ENCODE measurements at places on chromosomes 12 and 14. TPM values are rescaled to one million over a fixed set of nuclear protein-coding genes. Genes with fewer than 3 reads are reported as not detected.

GRCh38 chr12:2551412-2551900 is 243.3 kb upstream of the FKBP4 start:
- DNase-seq = no peak

- DNase-seq = no peak
Measured at GRCh38 chr12:40618636-40619035, 73.6 kb upstream of the CNTN1 start.

- peak; percentile 71 for DNase-seq
Measured at GRCh38 chr12:54588110-54588889, at the start of gene PPP1R1A. Gene PPP1R1A, minus strand, starts transcription at chr12:54588659. Its CDS starts 171 bp downstream, at chr12:54588488.

- DNase-seq = no peak
Measured at GRCh38 chr14:89572596-89573398, 155.8 kb upstream of the FOXN3 start.

DNA sequence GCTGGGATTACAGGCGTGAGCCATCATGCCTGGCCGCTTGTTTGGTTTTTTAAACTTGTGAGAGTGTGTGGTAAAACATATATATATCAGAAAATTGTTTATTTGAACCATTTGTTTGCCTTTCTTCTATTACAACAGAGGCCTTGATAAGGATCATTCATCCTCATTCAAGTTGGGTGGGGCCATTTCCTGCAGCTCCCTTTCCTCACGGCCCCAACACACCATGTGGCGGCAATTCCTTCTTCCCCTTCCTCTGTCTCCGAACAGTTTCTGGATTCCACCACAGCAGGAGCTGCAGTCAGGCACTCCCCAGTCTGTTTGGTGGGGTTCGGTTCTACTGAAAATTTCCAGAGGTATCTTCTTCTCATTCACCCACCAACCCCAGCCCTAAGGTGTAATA is 42.0 kb upstream of the RASSF3 start:
- DNase-seq = no peak

- no peak for DNase-seq
Measured at GRCh38 chr14:61652526-61653262, 42.6 kb upstream of the HIF1A start.

DNA sequence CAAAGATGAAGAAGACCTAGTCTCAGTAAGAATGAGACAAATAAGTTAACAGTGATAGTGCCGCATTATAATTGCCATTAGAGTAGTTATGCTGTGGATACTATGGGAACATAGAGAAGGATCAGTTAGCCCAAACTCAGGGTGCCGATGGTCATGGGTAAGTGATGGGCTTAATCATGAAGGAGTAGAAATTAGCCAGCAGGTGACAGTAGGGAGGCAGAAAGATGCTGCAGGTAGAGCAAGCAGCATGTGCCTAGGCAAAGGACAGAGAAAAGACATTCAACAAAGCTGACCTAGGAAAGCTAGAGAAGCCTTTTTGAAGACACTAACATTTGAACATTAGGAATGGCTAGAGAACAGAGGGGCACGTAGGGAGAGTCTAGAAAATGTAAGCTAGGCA is 30.6 kb upstream of the PTPRQ start:
- DNase-seq = no peak

GRCh38 chr12:11854011-11854499 is 204.6 kb downstream of the ETV6 start:
- DNase-seq = no peak

- no peak for DNase-seq
Measured at GRCh38 chr12:106774808-106775524, 484 bp downstream of the RIC8B start.

GRCh38 chr12:113120670-113121370 is 14.7 kb downstream of the RASAL1 start:
- no peak for DNase-seq

- DNase-seq = no peak
Measured at GRCh38 chr12:70963081-70963660, 42.6 kb upstream of the PTPRR start.

DNA sequence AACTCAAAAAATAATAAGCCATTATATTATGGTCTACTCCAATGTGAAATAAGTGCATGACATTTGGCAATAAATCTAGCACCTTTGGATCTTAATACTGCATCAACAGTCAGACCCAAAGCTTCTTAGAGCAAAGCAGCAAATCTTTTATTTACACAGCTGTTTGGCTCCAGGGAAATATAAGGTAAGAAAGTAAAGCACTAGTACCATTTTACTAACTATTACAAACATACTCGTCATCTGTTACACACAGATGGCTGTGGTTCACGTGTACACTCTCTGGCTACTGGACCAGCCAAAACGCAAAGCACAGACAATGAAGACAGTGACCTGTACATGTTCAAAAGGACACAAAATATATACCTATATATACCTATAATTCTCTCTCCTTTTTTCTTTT is 2.8 kb downstream of the FGD6 start:
- no peak for DNase-seq

DNA sequence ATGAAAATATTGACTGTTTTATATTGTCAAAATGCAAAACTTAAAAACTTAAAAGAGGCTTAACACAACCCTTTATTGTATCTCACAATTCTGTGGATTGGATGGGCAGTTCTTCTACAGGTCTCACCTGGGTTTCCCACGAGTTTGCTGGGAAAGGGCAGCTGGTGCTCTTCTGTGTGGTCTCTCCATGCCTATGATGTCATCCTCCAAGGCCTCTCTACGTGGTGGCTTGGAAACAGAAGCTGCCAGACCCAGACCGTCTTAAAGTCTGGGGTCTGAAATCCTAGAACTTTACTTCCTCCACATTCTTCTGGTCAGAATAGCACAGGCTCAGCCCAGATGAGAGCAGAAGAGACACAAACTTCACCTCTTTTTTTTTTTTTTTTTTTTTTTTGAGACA is 36.5 kb upstream of the KICS2 start:
- no peak for DNase-seq

- DNase-seq = no peak
Measured at GRCh38 chr12:113197518-113198077, 12.1 kb downstream of the RITA1 start.

- peak; percentile 20 for DNase-seq
Measured at GRCh38 chr12:108576660-108577234, 14.4 kb downstream of the ISCU start.

DNA sequence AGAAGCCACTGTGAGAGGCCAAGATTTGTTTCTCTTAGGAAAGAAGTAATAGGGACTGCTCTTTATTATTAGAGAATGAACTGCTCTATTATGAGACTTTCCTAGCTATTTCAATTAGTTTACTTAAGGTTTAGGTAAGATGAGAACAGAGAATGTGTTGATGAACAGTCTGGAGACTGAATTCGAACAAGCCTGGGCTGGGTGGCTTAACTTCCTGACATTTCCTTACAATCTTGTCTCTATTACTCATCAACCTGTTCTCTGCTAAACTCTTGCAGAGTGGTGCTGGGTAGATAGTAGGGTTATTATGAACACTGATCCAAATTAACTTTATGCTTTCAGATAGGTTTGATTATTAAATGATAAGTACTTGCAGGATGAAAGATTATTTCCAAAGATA is 31.2 kb downstream of the SLC15A5 start:
- DNase-seq = no peak

DNA sequence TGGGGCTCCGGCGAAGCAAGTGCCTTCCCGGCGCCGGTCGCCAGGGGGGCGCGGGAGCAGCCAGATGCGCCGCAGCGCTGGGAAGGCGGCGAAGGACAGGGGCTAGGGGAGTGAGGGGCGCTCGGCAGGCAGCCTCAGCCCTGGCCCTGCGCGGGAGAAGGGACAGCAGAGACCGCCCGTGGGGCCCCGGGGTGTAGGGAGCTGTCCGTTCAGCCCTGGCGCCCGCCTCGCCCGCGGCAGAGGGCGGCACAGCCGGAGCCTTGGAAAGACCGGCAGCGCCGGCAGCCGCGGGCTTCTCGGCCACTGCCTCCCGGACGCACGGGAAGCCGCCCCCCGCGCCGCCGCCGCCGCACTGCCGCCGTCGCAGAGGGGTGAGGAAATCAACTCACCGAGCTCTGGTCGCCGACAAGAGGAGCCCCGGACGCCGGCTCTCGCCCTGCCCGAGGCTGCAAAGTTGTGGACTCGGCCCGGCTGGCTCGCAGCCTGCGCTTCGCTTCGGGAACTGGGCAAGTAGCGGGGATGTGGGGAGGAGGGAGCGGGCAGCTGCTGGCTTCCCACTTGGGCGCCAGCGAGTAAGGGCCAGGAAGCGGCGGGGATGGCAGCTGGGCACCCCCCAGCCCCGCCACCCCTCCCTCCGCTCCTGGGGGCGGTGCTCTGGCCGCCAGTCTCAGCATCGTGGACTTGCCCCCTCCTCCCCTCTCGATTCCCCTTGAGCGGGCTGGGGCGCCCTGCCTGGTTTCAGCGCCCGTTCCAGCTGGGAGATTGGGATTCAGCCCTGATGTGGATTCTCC is at the start of gene ZDHHC22:
Gene ZDHHC22 (minus strand): TSS at position 578 of the 791 bp plus-strand sequence. CDS start 2,053 bp downstream, outside the sequence.
- peak; percentile 80 for DNase-seq

DNA sequence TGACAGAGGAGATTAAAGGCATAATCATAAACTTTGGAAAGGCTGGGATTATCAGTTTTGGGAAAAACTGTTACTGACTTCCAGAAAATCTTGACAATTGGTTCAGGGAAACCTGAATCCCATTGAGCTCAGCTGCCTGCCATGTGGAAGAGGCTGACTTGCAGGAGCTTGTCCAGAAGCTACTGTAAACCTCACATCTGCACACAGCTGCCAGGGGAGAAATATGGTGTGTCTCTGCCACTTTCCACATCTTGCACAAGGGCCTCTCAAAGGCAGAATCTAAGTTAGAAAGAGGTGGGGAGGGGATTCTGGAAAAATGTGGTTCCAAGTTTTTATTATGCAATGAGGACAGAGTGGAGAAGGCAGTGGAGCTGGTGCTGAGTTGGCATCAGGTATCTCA is 8.7 kb upstream of the BHLHE41 start:
- DNase-seq = no peak

DNA sequence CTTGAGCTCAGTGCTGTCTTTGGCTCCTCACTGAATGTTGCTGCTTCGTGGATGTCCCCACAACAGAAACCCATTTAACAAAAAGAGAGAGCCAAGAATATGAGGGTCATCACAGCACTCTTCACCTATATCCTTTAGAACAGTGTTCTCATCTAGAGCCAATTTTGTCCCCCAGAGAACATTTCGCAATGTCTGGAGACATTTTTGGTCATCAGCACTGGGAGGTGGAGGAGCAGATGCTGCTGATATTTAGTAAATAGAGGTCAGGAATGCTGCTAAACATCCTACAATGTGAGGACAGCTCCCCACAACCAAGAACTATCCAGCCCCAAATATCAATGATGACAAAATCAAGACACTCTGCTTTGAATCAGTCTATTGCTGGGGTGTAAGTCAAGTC is 92.5 kb downstream of the BBS10 start:
- no peak for DNase-seq

DNA sequence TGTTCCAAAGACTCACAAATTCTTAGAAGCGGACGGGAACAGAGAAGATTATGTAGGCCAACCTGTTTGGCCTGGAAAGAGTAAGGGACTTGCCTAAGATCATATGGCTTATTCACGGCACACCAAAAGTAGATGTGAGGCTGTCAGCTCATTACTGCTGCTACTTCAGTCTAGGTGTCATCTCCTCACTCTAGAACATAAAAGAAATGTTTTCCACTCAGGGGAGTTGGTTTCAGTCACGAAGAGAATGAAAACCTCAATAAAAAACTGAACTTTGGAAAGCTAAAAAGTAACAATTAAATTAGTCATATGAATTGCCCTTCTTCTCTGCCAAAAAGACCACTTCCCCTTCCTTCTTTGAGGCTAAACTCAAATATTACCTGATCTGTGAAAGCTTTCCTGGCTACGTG is 658 bp upstream of the CEP128 start:
- no peak for DNase-seq

GRCh38 chr12:76860256-76860655 is 18.6 kb downstream of the CSRP2 start:
- DNase-seq = no peak

The RNASE2 gene
- total RNA-seq = not detected

The PHLDA1 gene
- total RNA-seq = 106 TPM

The ABCD4 gene
- 80.9 TPM for total RNA-seq

The LALBA gene
- total RNA-seq = not detected

The FZD10 gene
- total RNA-seq = 0.55 TPM

The OXA1L gene
- 115 TPM for total RNA-seq

The ESPL1 gene
- 43.2 TPM for total RNA-seq

The GLT1D1 gene
- 7.0 TPM for total RNA-seq

The DYNC1H1 gene
- 319 TPM for total RNA-seq
